Activated CD8-positive, alpha-beta memory T cell treated with anti-CD3 and anti-CD28 coated beads for 48 hours (primary cell): ENCODE measurements at places on chromosomes 1 and 21.

DNA sequence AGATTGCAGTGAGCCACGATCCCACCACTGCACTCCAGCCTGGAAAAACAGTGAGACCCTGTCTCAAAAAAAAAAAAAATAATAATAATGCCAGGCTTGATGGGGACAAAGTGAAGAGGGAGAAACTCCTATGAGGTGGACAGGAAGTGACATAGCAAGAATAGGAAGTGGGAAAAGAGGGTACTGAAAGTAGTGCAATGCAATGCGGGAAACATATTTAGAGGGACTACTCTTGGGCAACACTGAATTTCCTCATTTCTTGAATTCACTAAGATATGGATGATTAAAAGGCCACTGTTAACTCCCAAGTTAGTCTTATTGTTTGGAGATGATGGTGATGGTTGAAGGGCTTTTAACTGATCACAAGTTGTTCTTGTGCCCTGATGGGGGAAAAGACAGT lies 21.6 kb upstream of the KCNA2 start:
- DNase-seq = no peak

DNA sequence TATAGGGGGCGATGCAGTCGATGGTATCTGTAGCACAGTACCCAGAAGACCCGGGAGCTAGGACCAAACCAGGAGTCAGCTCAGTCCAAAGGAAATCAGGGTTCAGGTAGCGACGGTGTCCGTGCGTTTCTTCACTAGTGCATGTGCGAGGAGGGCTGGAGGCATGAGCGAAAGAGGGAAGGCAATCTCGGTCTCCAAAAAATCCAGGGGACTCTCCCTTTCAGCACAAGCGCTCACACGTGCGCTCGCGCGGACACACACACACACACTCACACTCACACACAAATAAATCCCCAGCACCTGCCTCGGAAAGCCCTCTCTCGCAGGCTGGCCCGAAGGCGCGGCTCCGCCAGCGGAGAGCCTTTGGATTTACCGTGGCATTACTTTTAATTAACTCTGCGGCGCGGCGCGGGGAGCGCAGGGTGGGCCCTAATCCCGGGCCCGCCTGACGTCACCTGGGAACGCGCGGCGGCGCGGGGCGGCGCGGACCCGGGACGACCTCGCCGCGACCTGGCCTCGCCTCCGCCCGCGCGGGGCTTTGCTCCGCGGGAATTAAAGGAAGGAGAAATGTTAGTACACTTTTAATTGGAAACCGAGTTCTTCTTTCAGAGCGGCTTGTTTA lies 121.2 kb downstream of the LMX1A start:
- DNase-seq = no peak

DNA sequence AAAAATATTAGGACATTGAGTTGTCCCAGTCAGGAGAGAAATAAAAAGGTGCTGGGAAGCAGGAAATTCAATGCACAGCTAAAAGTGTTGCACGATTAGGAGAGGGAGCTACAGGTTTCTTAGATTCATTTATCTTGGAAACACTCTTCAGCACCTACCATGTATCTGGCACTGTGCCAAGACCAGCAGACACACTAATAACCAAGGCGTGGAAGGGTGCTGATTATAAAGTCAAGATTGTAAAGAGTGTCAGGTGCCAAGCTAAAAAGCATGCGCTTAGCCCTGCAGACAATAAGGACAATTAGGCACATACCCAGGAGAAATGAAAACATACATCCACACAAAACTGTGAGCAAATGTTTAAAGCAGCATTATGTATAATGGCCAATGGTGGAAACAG lies 129.9 kb downstream of the DSCAM start:
- no peak for DNase-seq

- no peak for DNase-seq
Observed at GRCh38 chr1:188386666-188387065, 1557.9 kb downstream of the PLA2G4A start.

- DNase-seq = no peak
Observed at GRCh38 chr1:208526613-208527125, 282.5 kb upstream of the PLXNA2 start.
